ENCODE measurements at places on chromosomes 2 and 18. TPM values are rescaled to one million over a fixed set of nuclear protein-coding genes. Genes with fewer than 3 reads are reported as not detected.
A peak's percentile ranks its signal among the peaks of the same experiment; 100 is the strongest.

GRCh38 chr2:202941771-202942170 is 29.7 kb downstream of the CARF start:
- peaks cover 3% of the 10 kb centered on the region for H3K36me3 ChIP-seq
- no peak overlapping the region for H3K4me3 ChIP-seq
- no peak for DNase-seq
- no peak overlapping the region for H3K27ac ChIP-seq

GRCh38 chr2:56169521-56169920 is 14.3 kb upstream of the CCDC85A start:
- H3K27me3 ChIP-seq, result no peaks in the 10 kb centered on the region
- H3K4me1 ChIP-seq, result no peaks in the 10 kb centered on the region
- H3K36me3 ChIP-seq, result no peaks in the 10 kb centered on the region

DNA sequence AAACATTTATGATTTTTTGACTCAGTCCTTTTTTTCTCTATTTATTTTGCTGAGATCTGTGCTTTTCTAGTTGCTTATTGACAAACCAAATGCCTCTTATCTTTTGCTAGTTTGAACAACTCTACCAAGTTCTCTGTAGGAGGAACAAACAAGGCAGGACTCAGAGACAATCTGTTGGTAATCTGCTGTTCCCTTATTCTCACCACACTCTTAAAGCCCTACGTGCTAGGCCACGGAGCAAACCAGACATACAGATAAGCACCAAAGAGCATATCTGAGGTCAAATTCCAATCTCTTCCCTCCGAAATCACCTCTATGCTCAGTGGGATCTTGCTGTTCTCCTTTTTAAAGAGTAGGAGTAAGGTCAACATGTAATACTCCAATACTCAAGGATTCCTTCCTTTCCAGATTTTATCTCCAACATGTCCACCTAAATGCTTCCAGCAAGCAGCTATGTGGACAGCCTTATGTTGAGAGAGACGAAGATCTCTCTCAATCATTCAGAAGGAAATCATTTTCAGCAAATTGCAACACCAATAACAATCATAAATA is 18.4 kb downstream of the FN1 start:
- DNase-seq, result no peak
- H3K4me3 ChIP-seq, result no peak overlapping the region
- H3K4me1 ChIP-seq, result no peaks in the 10 kb centered on the region
- H3K27ac ChIP-seq, result no peak overlapping the region
- H3K36me3 ChIP-seq, result no peaks in the 10 kb centered on the region
- no peaks in the 10 kb centered on the region for H3K27me3 ChIP-seq

GRCh38 chr2:13919981-13920382 is 712.5 kb upstream of the LRATD1 start:
- H3K27me3 ChIP-seq, result no peaks in the 10 kb centered on the region
- H3K4me3 ChIP-seq, result no peak overlapping the region
- no peak overlapping the region for H3K27ac ChIP-seq
- DNase-seq, result no peak

DNA sequence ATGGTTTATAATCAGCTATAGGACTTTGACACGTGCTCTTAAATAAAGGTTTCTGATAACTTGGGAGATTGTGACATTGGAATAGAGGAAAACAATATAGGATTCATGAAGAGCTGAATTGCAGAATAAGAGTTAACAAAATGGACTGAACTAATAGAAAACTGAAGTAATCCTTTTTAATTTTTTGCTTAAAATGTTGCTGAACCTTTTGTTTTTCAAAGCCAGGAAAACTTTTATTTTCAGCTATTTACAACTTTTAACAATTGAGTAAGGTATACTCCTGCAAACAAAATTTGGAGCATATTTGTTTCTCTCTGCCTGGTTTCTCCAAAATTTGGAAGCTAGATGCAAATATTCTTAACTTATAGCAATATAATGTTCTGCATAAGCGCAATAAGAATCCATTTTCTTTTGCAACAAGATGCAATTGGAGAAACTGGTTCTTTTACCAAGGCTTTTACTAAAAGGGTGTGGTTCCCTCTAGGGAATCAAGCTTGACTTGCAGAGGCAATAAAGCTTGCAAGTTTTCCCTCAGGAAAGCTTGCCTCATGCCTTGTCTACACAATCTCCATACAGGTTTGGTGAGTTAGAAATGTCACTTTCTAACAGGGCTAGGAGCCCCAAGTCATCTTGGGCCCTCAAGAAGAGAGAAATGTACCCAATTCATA is 10.3 kb upstream of the PDK1 start:
- no peak overlapping the region for H3K27ac ChIP-seq
- no peaks in the 10 kb centered on the region for H3K36me3 ChIP-seq
- no peak overlapping the region for H3K4me3 ChIP-seq
- H3K27me3 ChIP-seq, result no peaks in the 10 kb centered on the region

DNA sequence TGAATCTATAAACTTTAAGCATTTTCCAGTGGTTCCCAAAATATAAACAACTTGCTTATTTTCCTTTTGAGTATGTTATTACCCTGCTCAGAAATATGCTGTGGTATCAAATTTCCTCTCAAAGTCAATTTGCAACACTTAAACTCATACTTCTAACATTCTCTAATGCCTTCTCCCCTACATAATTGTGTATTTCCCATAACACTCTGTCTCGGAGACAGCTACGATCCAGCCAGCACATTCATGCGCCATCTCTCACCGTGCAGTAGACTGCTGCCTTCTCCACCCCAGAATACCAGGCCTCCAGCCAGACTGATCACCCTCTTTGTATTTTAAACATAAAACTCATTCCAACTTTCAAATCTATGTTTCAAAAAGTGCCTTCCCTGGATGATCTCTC is 41.8 kb downstream of the TIMM21 start:
- H3K36me3 ChIP-seq, result no peaks in the 10 kb centered on the region
- DNase-seq, result no peak
- no peaks in the 10 kb centered on the region for H3K27me3 ChIP-seq
- no peak overlapping the region for H3K4me3 ChIP-seq
- no peak overlapping the region for H3K27ac ChIP-seq

DNA sequence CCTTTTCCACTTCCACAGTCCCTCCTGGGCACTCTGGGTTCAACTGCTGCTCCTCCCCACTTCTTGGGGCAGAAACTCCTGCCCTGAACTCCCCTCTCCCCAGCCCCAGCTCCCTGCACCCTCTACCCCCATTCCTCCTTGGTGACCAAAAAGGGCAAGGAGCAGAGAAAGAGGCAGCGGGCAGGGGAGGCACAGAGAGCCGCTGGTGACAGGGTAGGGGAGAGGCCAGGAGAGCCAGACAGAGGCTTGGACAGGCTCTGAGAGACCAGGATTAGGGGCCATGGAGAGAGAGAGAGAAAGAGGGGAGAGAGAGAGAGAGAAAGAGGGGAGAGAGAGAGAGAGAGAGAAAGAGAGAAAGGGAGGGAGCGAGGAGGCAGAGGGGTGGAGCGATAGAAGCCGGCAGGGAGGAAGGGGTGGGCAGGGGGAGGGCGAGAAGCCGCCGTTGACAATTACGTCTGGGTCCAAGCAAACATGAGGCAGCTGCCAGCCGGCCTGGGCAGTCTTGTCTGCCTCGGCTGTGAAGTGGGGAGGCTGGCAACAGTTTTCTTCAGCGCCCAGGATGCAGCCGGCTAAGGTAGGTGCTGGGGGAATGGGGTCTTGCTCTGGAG is at the start of gene KCNIP3:
Gene KCNIP3 (plus strand): TSS at position 468 of the 608 bp plus-strand sequence. CDS start 92 bp downstream, at position 560.
- H3K4me1 ChIP-seq, result no peaks in the 10 kb centered on the region
- DNase-seq, result no peak
- peak within 1 kb of the TSS; percentile 55 for H3K27ac ChIP-seq
- H3K4me3 ChIP-seq, result peak within 1 kb of the TSS; percentile 60
- H3K36me3 ChIP-seq, result no peaks in the 10 kb centered on the region

- no peak for DNase-seq
- no peaks in the 10 kb centered on the region for H3K4me1 ChIP-seq
- no peak overlapping the region for H3K27ac ChIP-seq
Measured at GRCh38 chr2:42663828-42664227, 95.4 kb downstream of the MTA3 start.

DNA sequence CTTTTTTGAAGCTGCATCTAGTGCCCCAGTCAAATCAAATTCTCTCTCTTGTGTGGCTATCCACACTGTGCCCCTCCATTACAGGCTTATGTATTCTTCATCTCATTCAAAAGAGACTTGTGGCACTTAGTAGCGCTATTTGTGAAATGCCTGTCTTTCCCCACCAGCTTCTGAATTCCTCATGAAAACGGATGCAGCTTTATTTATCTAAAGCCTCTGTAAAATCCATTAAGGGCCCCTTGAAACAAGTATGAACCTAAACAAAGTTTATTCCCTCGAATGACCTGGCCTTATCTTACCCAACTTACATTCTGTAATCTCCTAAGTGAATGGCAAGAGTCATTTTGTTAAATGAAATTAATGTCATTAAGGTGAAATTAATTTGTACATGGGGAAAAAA is 417.4 kb upstream of the PIK3C3 start:
- H3K27me3 ChIP-seq, result no peaks in the 10 kb centered on the region
- H3K27ac ChIP-seq, result no peak overlapping the region
- H3K4me1 ChIP-seq, result no peaks in the 10 kb centered on the region
- no peaks in the 10 kb centered on the region for H3K36me3 ChIP-seq

GRCh38 chr2:66576561-66577320 is 141.8 kb downstream of the MEIS1 start:
- peak overlapping the region; percentile 55 for H3K4me3 ChIP-seq
- H3K4me1 ChIP-seq, result peaks cover 10% of the 10 kb centered on the region
- no peaks in the 10 kb centered on the region for H3K27me3 ChIP-seq
- H3K36me3 ChIP-seq, result no peaks in the 10 kb centered on the region
- peak overlapping the region; percentile 69 for H3K27ac ChIP-seq
- no peak for DNase-seq

DNA sequence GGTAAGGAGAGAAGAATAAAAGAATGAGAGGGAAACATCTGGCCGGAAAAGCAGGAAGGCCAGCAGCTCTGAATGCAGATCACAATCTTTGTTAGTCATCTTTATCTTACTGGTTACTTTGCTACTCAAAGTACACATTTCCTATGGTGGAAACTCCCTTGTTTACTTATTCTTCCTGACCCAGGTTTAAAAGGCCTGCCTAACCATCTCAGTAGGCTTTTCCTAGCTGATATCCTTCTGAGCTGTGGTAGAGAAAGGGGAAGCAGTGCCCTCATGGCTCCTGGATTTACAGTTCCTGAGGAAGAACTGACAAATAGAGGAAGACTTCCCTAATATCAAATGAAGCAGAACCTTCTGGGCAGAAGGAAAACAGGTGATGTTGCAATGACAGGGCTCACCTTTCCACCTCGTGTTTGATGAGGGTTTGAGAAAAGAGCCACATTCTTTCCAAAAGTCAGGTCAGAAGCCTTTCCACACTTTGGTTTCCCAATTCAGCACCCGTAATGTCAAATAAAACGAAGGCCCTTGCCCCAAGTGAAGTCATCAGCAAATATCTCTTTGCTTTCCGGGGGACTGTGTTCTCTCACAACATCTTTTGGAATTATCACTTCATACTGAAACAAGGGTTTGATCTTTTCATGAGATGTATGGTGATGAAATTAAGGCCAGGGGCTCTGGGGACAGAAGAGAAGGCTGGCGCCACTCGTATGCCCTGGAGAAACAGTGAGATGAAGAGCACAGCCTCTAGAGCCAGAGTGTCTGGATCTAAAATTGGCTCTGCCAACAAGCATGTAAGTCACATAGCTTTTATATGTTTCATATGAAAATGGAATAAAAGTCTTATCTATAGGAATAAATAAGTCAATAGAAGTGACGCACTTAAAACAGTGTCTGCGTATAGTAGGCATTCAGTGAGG is 26.7 kb upstream of the APOB start:
- H3K36me3 ChIP-seq, result no peaks in the 10 kb centered on the region
- no peak for DNase-seq
- H3K4me1 ChIP-seq, result no peaks in the 10 kb centered on the region
- no peaks in the 10 kb centered on the region for H3K27me3 ChIP-seq

The NDC80 gene
- total RNA-seq, result 0.96 TPM

The OR6B2 gene
- total RNA-seq, result not detected

The CCDC74B gene
- total RNA-seq, result 16.1 TPM

The PROM2 gene
- total RNA-seq, result 47.7 TPM

The CYP26B1 gene
- 3.8 TPM for total RNA-seq

The KIF3C gene
- 3.4 TPM for total RNA-seq

The GKN1 gene
- not detected for total RNA-seq

The EVX2 gene
- not detected for total RNA-seq

The MOGAT1 gene
- not detected for total RNA-seq

The BCL2 gene
- total RNA-seq, result 82.5 TPM
